ENCODE measurements at places on chromosomes 4 and X.

DNA sequence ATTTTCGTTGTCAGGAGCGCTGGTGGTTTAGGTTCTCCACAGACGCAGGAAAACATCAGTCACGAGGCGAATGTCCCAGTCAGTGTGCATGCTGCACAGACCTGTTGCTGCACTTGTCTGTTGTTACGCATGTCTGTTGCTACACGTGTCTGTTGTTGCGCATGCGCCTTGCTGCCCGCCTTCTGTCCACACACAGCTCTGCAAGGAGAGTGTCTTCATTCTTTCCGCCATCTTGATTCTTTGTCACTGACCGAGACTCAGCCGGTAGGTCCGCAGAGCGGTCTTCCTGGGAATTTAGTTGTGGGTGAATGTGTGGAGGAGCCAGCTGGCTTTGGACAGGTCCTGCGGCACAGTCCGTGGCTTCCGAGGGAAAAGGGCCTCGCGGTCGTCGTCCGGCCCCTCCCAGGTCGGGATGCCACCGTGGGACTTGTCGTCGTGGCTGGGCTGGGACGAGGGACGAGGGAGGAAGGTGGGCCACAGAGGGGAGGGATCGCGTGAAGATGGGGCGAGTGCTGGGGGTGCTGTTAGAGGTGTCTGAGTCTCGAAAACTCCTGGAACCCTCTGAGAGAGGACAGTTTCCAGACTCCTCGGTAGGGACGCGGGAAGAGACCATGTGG lies at the start of gene PAGE2B:
Gene PAGE2B (plus strand): TSS at position 180 of the 617 bp plus-strand sequence. CDS start 1,012 bp downstream, outside the sequence.
- no peak for DNase-seq

DNA sequence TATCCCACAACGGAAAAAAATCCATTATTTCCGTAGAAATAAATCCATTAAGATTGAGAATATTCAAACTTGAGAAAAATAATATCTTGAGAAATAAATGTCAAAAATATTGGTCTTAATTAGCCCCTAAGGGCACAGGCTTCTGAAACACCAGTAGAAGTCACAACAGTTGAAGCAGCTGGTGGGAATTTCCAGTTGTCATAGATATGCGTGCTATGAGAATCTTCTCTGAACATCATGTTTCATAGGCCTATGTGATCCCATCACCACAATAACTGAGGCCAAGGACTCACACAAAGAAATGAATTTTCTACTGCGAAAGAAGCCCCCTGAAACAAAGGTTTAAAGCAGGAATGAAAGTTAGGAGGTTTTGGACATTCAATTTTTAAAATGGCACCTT lies 292.0 kb downstream of the DTHD1 start:
- DNase-seq, result no peak

DNA sequence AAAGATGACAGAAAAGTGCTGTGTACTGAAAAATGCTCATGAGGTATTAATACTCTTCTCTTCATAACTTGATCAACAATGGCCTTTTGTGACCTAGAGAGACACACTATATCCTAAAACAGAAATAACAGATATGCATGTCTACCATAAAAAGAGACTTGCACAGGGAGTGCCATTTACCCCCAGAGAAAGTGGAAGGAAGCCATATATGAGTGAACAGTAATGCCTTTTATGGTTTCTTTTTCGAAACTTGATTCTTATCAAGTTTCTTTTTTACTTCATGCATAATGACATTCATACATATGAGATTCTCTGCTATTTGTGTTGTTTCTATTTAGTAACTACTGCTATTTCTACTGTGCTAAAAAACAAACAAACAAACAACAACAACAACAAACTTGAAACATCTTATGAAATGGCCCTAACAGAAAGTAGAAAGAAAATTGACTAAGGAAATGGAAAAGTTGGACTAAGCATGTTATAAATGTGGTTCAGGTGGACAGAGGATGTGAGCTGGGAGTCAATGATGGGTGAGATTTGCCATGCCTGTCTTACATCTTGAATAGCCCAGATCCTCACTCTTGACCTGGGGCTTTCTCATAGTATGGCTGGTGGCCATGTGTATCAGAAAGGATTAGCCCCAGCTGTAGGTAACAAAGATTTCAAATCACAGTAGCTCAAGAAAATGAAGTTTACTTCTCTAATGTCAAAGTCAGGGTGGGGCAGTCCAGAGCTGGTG lies 43.8 kb downstream of the GEMIN8 start:
- no peak for DNase-seq

- no peak for DNase-seq
Measured at GRCh38 chrX:19303256-19303880, 40.4 kb upstream of the PDHA1 start.

DNA sequence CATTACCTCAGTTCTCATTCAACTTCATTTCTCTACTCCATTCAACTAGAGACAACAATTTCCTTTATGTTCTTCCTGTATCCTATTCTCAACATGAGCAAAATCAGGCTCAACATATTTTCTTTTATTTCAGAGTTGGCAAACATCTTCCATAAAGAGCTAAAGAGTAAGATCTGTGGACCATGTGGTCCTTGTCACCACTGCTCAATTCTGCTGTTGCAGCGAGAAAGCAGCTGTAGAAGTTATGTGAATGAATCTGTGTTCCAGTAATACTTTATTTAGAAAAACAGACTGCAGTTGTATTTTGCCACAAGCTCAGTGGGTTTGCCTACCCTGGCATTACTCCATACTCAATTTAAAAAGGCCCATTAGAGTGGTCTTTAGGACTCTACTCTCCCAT lies 2057.3 kb downstream of the ARAP2 start:
- DNase-seq, result no peak

- DNase-seq, result no peak
Measured at GRCh38 chr4:56243107-56243506, 144.2 kb downstream of the AASDH start.

DNA sequence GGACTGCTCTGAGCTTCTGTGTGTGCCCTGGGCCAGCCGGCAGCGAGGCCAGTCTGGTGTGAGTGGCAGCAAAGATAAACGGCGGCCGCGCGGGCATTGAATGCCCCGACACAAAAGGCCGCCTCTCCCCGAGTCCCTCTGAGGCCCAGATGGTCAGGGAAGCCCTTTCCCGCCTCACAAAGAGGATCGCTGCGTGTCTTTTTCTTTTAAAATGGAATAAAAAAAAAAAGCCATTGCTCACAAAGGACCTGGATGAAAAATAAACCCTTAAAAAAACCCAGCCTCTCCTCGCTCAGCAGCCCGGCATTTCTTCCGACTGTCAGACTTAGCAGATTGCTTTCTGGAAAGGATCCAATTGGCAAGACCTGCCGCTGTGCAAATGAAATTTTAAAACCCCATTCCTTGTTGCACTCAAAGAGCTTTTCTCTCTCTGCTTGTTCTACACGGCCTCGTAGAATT lies 578.7 kb downstream of the BCOR start:
- no peak for DNase-seq

DNA sequence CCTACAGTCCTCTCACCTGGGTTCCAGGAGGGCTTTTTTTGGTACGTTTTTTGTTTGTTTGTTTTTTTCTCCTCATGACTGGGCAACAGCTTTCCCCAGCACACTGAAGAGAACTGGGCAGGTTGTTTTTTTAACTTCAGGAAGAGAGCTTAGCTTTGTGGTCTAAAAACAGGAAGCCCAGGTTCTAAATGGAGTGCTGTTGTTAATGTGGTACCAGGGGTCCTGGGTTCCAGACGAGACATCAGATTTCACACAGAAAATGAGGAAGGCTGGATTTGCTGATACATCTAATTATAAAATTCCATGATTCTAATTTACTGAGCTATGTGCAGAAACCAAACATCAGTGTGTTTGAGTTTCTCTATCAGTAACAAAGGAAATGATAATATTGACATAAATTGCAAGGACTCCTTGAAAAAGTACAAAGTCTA lies 4.2 kb downstream of the MYOZ2 start:
- DNase-seq, result no peak

DNA sequence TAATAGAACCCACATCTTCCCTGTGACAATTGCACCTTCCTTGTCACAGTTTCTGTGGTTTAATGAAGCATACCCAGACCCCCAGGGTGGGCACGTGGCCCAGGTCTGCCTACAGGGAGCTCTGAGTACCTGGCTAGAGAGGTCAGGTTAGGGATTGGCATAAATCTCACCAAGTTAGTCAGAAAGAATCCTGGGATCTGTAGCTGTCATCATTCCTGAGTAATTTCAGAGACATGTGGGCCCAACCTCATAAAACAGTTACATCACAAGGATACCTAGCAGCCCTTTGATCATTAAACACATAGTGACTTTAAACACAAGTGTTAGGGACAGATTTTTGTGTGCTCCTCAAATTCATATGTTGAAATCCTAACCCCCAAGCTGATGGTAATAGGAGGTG lies 123.0 kb downstream of the KDR start:
- DNase-seq, result no peak

DNA sequence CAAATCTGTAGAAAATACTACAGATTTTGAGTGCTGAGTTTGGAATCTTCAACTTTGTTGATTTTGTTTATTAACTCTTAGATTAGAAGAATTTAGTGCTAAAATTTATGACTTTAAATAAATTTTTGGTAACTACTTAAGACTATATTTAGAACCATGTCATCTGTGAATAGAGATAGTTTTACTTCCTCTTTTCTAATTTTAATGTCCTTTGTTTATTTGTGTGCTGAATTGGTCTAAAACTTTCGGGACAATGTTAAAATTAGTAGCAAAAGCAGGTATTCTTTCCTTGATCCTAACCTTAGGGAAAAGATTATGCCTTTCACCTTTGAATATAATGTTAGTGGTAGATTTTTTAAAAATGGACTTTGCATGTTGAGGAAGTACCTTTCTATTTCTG lies 119.7 kb upstream of the CXorf51A start:
- no peak for DNase-seq

DNA sequence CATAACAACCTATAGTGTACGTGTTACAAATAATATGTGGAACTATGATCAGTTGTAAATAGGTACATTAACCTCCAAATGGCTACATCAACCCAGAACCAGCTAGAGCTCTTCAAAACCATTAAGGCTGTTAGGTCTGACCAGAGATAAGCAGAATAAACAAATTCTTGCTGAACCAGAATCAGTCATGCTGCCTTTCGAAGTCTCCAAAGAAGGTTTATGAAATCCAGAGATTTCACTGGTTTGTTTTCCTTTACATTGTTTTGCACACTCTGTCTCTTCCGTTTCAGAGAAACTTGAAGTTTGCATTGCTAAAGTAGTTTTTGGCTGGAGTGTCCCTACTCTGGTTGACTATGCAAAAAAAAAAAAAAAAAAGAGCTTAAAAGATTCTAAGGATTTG lies 177.3 kb upstream of the SLIT2 start:
- DNase-seq, result no peak

GRCh38 chr4:183905081-183905592 lies at the start of gene STOX2:
Gene STOX2 (plus strand): TSS chr4:183905307. CDS start chr4:183906791, 1,484 bp downstream.
- DNase-seq, result peak; percentile 6

GRCh38 chr4:150493851-150494250 lies 88.1 kb upstream of the MAB21L2 start:
- no peak for DNase-seq

- DNase-seq, result no peak
Measured at GRCh38 chrX:20026278-20026677, 35.4 kb upstream of the BCLAF3 start.

- DNase-seq, result no peak
Measured at GRCh38 chrX:75986976-75987375, 185.9 kb upstream of the PBDC1 start.

DNA sequence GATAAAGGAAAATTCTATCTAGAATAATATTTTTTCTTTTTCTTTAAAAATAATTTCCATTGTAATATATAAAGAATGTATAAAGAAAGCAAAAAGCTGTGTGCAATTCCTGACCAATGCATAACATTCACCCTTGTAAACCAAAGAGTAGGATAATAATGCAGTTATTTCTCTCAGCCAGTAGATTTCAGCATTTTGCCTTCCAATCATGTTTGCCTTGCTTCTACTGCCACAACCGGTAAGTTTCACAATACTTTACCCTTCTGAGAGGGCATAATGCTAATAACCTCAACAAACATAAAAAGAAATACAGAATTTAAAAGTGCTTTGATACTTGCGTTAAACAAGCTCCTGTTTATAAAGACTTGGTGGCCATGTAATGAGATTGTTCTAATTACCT lies 59.9 kb downstream of the CHIC2 start:
- DNase-seq, result no peak

- no peak for DNase-seq
Measured at GRCh38 chrX:149003863-149004660, 501.0 kb downstream of the IDS start.

GRCh38 chrX:13188731-13189309 lies 131.0 kb downstream of the ATXN3L start:
- DNase-seq, result no peak

DNA sequence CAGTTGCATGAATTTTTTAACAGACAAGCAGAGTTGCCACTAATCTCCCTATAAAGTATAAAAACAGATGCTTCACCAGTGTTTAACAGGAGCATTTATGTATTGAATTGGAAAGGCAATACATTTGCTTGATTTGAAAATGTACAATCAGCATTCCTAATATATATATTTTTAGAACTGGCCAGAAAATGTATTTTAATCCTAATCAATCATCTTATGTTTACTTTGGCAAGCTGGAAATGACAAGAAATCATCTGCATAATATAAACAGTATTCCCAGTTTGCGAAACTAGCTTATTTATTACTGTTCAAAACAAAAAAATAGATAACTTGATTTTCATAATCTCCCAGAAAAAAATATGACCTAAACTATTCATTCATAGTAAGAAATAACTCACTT lies 123.9 kb downstream of the TBCK start:
- no peak for DNase-seq

DNA sequence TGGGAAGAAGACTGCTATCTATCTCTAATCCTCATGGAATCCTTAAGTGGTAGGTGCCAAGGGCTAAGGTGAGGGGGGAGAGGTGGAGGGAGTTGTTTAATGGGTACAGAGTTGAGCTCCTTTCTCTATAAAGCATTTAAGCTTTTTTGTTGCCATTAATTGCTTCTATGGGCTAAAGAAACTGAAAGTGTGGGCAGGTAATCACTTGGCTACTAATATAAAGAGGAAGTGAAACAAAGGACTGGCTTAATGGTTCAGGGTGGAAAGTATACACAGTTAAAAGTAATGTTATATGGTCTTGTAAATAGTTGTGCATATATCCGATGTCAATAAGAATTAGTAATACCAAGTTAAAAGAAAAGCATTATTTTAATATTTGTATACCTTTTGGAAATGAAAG lies 83.9 kb downstream of the POLA1 start:
- DNase-seq, result no peak

- DNase-seq, result no peak
Measured at GRCh38 chr4:187715466-187715865, 280.1 kb upstream of the ZFP42 start.

DNA sequence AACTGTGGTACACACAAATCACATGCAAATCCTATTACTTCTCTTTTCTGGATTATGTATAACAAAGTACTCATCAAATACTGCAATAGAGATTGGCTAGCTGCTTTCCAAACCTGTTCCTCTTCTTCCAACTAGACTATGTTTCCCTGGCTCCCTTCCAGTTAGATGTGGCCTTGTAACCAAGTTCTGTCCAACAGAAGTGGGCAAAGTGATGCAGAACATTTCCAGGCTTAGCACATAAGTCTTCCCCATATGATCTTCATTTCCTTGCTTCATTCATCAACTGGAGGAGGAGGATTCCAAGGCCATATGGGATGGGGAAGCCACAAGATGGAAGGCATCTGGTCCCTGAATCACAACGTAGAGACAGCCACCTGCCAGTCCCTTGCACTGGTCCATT lies 8.0 kb downstream of the SLC9A7 start:
- DNase-seq, result no peak

Data from stimulated activated CD4-positive, alpha-beta T cell treated with anti-CD3 and anti-CD28 coated beads, Interleukin-4, amount 100 ng/mL, for 1 hour (primary cell).